ENCODE measurements at places on chromosomes 7 and 10.

DNA sequence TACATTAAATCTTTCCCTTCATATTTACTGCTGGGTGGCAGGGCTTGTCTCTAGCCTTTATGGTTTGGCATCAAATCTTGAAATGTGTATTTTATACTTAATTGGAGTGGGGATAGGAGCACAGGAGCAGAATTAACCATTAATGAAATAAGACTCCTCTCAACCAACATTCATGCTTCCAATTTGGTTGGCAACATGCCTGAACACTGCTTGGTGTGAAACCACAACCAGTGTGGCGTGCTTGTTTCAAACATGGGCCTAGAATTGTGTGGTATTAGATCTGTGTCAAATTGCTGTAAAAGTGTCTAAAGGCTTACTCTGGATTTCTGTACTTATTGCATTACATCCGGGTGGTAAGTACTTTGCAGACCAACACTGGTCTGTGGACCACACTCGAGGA is 25.1 kb upstream of the VPS41 start:
- DNase-seq = no peak

GRCh38 chr10:94146746-94147145 is 153.0 kb downstream of the PLCE1 start:
- no peak for DNase-seq

DNA sequence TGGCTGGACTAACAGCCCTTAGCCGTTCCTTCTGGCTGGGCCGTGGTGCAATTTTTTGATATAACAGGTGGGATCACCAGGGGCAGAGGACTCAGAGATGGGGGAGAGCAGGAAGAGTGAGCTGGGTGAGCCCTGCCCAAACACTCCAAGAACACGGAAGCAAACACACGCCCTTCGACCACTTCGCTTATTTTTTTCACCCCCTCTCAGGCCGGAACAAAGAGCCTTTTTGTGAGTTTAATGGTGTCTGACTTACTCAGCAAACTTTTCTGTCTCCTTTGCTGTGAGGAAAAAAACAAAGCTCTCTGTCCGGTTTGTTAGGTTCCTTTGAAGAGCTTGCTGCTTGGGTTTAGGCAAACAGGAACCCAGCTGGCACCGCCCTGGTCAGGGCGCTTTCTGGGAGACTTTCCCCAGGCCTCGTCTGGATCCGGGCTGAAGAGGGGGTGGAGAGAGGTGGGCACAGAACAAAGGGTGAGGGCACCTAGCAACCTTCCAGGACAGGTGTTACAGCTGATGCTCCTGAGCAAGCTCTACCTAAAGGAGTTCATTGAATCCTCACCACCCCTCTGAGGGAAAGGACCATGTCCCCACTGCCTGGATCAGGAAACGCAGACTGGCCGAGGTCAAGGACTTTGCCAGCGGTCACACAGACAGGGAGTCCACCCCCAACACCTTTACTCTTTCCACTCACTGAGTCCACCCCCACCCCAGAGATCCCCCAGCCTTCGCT is 23.3 kb downstream of the CALML3 start:
- no peak for DNase-seq

GRCh38 chr10:29714096-29714874 is 79.5 kb upstream of the SVIL start:
- DNase-seq = no peak

DNA sequence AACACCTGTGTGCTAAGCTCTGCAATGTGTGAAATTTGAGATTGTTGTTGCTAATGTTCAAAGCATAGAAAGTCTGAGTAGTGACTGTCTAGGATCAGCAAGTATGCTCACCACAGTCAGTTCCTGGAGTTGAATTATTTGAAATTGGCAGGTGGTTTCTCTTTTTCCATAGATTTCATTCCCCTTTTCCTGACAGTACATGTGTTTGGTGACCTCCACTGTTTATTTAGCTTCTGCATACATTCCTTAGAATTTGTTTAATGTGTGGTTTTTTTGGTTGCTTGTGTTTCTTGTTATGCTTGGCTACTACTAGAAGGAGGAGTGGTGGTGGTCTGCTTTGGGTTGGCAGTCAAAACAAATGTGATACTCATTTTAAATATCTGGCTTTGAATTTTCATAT is 52.3 kb downstream of the FOXP2 start:
- no peak for DNase-seq

DNA sequence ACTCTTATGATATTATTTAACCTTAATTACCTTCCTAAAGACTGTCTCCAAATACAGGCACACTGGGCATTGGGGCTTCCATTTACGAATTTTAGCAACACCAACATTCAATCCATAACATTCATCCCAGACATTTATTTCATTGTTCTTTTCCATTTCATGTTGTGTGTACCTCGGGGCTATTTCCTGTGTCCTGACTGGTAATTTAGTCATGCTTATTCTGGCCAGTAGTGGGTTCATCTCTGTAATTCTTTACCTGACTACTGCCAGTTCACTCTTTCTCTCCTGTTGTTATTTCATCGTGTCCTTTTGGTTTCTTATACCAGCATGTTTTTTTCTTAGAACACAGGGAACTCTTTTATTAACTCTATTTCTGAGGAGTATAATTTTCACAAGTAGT is 225.7 kb downstream of the PLXDC2 start:
- no peak for DNase-seq

DNA sequence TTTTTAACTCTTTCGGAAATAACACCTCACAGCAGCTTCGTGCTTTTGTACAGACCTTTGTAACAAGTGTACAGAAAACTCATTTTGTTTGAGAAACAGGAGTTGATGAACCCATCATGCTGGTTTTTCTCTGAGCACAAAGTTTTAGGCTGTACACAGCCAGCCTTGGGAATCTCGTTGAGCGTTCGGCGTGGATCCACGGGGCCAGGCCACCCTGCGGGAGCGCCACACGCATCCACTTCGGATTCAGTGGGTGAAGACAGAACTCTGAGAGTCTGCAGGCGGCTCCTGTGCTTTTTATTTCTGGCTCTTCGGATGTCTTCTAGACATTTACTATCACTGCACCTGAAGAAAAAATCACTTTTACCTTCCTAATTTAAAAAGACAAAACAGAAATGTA is 131.2 kb downstream of the SMURF1 start:
- no peak for DNase-seq

- DNase-seq = no peak
These were observed 37.4 kb downstream of the DNAJC9 start for GRCh38 chr10:73209705-73210104.

DNA sequence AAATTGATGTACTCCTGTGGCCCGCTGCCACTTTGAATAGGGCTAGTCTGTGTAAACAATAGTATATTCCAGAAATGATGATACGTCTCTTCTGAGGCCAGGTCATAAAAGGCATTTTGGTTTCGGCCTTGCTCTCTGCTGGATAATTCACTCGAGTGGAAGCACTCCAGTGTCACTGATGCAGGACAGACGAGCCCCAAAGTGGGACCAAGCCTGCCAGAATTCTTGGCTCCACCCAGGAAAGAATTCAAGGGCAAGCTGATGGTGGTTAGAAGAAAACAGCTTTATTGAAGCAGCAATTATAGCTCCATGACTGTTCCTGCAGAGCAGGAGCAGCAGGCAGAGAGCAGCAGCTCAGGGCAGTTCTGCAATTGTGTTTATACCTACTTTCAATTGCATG is 717.6 kb downstream of the GRM8 start:
- no peak for DNase-seq

GRCh38 chr7:36742911-36743775 is 18.8 kb upstream of the AOAH start:
- DNase-seq = no peak

GRCh38 chr10:110833941-110834628 is 37.6 kb upstream of the PDCD4 start:
- no peak for DNase-seq

- peak; percentile 13 for DNase-seq
These were observed 370.6 kb upstream of the IGFBP3 start for GRCh38 chr7:46291601-46292150.

GRCh38 chr10:108167766-108168165 is 1003.3 kb upstream of the SORCS1 start:
- no peak for DNase-seq

DNA sequence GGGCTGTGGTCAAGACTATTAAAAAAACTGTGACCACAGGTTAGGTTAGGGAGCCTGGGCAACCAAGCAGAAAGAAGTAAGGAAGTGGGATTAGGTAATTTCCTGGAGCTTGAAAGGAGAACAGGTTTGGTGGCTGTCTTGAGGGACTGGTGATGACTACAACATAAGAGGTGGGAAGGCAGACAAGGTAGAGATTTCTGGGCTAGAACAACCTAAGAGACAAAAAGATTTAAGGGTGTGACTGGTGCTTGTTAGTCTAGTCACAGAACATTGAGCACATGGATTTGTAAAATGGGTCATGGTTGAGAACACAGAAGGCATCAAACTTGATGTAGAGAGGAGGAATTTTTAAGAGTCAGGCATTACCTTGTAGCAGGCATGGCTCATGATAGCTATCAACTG is 123.7 kb upstream of the ASAH2 start:
- no peak for DNase-seq

- no peak for DNase-seq
These were observed 43.6 kb downstream of the ADRB1 start for GRCh38 chr10:114087255-114087654.

- no peak for DNase-seq
These were observed 5.6 kb downstream of the CALML3 start for GRCh38 chr10:5530412-5530806.

All from thoracic aorta (tissue), 2 donors.